ENCODE measurements at places on chromosomes 6 and 20.

- no peak for DNase-seq
Measured at GRCh38 chr6:1544000-1544399, 65.7 kb upstream of the FOXC1 start.

DNA sequence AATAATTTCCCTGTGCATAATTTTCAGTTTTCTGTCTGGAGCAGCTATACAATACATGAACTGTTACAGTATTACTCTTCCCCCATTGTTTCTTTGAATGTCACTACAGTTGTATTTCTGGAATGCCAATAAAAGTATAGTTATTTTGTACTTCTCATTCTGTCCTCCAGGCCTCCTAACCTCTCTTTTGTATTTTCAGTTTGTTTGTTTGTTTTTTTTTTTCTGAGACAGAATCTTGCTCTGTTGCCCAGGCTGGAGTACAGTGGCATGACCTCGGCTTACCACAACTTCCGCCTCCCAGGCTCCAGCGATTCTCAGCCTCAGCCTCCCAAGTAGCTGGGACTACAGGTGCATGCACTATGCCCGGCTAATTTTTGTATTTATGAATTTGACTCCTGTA lies 16.8 kb upstream of the ARID1B start:
- no peak for DNase-seq

DNA sequence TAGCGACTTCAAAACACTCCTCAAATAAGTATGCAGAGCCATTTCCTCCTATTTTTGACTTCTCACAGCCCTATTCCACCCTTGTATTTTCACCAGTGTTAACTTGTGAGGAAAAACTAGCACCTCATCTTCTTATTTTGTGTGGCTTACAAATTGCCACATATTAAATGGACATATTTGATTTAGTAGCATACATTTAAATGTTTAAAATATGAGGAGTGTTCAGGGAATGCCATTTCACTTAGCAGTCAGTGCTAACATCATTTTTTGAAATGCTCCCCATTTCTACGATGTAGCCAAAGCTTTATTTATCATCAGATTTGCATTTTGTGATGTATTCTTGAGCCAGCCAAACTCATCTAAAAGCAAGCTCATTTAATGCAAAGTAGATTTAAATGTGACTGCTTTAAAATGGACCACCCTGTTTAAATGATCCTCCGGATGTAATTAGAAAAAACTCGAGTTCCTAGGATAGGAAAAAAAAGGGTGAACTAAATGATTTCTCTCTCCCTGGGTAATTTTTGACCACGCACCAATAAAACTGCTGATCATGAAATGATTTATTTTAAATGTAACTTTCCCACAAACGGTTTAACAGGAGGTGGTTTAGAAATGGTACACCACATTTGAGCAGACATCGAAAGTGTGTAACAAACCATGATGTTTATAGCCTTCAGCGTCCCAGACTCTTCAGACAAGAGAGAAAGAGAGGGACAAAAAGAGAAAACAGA lies 172.6 kb downstream of the CD83 start:
- no peak for DNase-seq

GRCh38 chr20:3209257-3209945 lies at the start of gene ITPA:
Gene ITPA (plus strand): TSS chr20:3209498. CDS start chr20:3209552, 54 bp downstream.
- DNase-seq: peak; percentile 26

DNA sequence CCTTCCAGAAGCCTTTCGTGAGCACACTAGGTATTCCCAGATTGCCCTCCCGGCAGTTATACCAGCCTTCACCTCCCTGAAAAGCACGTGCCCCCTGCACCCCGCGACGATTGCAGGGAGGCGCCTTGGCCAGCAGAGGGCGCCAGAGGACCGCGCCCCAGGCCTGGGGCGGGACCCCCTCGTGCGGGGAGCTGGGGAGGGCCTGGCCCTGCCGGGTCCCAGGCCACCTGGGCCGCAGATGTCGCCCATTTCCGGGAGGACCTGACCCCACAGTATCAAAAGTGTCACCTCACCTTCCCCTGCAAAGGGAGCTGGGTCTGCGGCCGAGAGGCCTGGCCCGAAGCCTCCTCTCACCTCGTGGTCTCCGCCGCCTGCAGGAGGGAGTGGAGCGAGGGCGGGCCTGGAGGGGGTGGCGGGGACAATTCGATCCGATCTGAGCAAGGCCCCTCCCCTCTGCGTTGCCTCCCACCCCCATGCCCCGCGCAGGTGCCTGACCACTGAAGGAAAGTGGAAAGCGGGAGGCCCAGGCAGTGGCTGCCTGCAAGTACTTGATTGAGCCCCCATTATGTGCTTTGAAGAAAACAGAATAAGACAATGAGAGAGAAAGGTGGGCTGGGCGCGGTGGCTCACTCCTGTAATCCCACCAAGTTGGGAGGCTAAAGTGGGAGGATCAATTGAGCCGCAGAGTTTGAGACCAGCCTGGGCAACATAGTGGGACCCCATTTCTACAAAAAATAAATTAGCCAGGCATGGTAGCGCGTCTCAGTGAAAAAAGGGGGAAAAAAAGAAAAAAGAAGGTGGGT lies 3.5 kb upstream of the SNAI1 start:
- DNase-seq: peak; percentile 38

DNA sequence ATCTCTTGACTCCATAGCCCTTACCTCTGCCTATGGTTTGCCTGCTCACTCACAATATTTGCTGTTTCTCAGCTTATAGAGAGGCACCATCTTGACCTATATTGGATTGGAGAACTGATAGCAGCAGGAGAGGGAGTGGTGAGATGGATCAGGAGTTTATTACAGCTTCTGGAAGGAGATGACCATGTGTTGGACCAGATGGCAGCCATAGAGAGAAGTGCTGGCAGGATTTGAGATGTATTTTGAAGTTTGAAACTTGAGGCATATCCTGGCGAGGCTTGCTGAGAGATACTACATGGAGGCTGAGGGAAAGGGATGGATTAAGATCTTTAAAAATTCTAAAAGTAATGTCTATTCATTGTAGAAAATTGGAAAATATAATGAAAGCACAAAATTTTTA lies 198.0 kb upstream of the ZFP64 start:
- no peak for DNase-seq

- DNase-seq: no peak
Measured at GRCh38 chr20:57071283-57071731, 195.1 kb downstream of the BMP7 start.

- DNase-seq: no peak
Measured at GRCh38 chr6:159590835-159591234, 102.2 kb downstream of the SOD2 start.

- no peak for DNase-seq
Measured at GRCh38 chr20:53592992-53593465, 610 bp downstream of the ZNF217 start.

- DNase-seq: no peak
Measured at GRCh38 chr20:1326031-1326930, 2.7 kb downstream of the SDCBP2 start.

- DNase-seq: no peak
Measured at GRCh38 chr6:110342759-110343158, 15.4 kb downstream of the METTL24 start.

DNA sequence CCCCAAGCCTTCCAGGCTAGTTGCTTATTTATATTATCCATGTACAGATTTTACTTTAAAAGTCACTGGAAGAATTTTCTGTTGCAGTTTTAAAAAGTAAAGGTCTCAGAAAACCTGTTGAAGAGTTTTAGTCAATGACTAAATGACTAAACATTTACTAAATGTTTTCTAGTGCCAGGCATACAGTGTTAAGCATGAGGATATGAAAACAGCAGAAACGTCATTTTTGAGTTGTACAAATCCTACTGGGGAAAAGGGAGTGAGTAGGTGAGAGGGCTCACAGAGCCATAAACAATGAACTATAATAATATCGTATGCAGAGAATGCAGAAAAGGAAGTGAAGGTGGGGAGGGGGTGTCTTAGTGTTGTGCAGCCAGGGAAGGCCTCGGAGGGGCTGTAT lies 66.3 kb downstream of the MAN1A1 start:
- no peak for DNase-seq

DNA sequence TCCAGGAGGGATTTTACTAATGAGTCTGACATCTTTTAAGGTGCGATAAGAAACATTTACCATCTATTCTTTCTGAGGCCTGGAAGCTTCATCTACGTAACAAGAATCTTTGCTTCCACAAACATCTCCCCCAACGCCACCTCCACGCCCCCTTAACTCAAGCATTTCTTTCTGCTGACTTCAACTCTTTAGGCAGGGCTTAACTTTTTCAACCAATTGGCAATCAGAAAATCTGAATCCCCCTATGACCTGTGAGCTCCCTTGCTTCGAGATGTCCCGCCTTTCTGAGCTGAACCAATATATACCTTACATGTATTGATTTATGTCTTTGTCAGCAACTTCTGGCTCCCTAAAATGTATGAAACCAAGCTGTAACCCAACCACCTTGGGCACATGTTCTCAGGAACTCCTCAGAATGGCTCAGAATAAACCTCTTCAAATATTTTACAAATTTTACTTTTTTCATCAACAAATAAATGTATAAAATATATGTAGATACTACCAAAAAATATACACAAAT lies 11.5 kb downstream of the OR2H2 start:
- DNase-seq: no peak

DNA sequence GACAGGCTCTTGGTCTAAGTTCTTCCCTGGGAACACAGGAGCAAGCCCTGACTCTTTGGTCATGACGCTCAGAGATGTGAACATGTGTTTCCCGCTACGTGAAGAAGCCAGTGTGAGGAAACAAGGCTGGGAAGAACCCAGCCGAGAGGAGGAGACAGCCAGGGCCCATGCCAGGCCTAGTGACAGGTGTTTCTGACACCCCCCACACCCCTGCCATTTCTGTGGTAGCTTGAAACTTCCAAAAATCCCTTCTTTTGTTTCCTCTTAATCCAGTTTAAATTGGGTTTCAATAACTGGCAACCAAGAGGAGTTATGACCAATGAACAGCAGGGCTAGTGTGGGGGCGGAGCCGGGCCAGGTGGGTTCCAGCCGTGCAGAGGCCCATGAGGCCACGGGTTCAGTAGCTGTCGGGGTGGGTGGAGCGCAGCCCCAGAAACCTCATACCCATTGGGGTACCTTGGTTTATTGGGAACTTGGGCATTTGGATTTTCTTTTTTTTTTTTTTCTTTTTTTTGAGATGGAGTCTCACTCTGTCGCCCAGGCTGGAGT lies 33.5 kb downstream of the WRNIP1 start:
- no peak for DNase-seq

- no peak for DNase-seq
Measured at GRCh38 chr6:37005827-37006567, 542 bp downstream of the FGD2 start.

GRCh38 chr6:56366141-56366852 lies 118.9 kb upstream of the COL21A1 start:
- no peak for DNase-seq

DNA sequence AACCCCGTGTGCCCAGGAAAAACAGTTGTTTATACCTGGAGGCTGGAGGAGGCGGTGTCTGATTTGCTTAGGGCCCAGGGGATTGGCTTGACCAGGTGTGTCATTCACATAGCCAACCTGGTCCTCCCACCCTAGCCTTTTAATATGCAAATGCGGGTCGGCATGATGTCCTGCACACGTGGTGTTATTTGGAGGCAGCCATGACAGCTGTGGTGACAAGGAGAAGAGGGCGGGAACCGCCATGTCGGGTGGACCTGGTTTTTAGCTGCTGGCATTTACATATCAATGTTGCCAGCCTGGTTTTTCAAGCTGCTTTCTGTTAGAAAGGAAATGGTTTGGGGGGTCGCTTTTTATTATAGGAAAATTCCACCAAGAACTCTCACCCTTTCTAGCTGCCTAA lies 291.4 kb upstream of the QKI start:
- no peak for DNase-seq

DNA sequence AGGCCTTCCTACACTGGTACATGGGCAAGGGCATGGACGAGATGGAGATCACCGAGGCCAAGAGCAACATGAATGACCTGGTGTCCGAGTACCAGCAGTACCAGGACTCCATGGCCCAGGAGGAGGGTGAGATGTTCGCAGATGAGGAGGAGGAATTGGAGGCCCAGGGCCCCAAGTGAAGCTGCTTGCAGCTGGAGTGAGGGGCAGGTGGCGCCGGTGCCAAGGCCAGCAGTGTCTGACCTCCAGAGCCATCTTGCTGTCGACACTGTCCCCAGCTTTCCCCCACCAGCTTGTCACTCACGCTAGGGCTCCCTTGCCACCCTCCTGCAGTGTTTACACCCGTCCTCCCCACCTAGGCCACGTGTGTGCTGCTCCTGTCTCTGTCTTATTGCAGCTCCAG lies 12.2 kb downstream of the GABRR2 start:
- DNase-seq: no peak

DNA sequence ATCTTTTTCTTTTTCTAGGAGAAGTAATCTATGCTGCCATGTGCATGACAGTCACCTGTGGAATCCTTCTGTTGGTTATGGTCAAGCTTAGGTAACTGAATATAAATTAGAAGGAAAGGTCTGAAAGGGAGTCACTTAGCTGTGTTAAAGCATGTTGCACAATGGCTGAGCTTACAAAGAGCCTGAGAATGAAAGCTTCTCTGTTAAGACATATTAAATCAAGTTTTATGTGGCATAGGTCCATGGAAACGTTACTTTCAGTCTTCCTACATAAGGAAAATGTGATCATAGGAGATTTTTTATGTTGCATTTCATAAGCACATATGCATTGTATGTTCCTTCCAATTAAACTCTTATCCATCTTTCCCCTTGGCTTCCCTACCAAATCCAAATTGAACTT lies 72.1 kb downstream of the GFRAL start:
- peak; percentile 19 for DNase-seq

DNA sequence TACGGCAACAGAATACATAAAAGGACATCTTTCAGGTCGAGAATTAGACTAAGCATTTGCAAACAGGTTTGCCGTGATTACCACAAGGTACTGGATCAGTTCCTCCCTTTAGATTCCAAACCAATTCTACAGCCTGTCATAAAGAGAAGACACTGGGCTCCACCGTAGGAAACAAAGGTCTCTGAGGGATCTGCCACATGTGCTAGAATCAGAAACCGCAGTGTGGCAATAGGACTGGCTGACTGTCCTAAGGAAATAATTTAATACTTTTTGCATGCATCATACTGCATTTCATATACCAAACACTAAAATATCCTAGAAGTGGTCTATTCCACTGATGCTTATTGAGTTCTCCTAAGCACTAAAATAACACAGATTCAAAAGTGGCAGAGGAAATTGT lies 59.2 kb downstream of the POPDC3 start:
- peak; percentile 6 for DNase-seq

DNA sequence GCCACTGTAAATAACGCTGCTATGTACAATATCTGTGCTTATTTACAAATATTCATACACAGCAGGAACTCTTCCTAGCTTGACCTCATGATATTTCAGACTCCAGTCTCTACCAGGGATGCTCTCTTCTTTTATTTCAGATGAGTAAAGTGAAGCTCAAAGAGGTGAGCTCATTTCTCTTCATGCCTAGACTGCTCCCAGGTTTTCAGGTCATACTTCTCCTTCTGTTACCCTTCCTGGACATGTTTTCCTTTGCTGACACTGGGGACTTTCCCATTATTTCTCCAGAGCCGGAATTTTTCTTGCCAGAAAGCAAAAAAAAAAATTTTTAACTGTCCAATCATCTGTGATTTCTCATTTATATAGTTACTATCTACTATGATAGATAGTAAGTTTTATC lies 147.2 kb upstream of the DST start:
- no peak for DNase-seq

DNA sequence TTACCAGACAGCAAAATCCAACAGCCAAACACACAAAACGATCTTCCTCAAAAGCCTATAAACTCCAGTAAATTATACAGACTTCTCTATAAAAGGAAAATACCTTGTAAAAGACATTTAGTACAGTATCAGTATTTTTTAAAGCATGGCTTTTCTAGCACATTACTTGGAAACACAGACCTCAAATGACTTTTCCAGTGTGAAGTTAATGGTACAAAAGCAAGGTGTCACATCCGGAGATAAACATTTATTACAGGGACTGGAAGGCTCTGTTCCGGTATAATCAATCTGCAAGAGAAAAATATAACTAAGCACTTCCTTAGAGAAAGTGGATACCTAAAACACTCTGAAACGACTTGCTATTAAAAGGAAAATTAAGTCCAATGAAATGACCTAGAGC lies 17.1 kb downstream of the TMEM30A start:
- DNase-seq: no peak
